ENCODE measurements at places on chromosomes 5 and 9.
A peak's percentile ranks its signal among the peaks of the same experiment; 100 is the strongest.

DNA sequence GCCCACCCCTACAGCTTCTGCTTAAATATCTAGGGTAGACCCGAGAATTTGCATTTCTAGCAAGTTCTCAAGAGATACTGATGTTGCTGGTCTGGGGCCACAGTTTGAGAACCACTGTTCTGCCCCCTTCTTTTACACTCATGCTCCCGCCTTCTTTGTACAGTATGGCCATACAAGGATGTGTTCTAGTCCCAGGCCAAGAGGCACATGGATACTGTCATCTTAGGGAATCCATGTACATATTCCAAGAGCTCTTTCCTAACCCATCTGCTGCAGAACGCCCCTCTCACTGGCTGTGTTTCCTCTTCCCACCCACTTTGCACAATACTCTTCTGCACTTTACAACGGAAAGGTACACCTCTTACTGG lies 44.4 kb downstream of the FGF18 start:
- DNase-seq: no peak

DNA sequence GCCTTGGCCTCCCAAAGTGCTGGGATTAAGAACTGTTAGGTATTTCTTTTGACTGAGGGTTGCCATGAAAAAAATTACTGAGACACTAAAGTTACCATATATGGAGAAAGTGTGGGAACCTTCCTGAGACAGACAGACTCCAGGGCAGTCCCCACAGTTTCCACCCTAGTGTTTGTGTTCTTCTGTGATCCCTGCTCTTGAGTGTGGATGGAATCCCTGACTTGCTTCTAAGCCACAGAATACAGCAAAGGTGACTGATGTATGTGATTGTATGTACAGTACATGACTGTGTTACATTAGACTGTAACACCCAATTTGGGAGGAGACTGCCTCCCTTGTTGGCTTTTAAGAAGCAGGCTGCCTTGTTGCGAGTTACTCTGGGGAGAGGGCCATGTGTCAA lies 24.7 kb upstream of the ADAM19 start:
- no peak for DNase-seq

DNA sequence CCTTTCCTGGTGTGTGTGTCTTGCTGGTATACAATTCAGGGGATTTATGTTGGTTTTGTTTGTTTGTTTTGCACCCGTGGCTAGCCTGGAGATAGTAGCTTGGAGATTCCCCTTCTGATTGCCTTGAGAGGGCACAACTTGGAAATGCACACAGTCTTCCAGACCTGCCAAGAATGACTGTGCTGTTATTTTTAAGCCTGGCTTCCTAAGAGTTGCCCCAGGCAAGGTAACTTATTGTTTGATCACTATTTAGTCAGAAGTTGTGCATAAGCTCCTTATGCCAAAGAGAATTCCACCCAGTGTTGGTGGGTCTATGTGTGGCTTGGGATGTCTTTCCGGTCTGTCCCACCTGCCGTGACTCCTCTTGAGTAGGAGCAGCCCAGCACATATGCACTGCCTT lies 421.9 kb upstream of the KCNN2 start:
- DNase-seq: no peak

- no peak for DNase-seq
These were observed 70.8 kb upstream of the RPS23 start for GRCh38 chr5:82348784-82349425.

GRCh38 chr5:139863855-139864558 lies 68.4 kb downstream of the PSD2 start:
- peak; percentile 14 for DNase-seq

DNA sequence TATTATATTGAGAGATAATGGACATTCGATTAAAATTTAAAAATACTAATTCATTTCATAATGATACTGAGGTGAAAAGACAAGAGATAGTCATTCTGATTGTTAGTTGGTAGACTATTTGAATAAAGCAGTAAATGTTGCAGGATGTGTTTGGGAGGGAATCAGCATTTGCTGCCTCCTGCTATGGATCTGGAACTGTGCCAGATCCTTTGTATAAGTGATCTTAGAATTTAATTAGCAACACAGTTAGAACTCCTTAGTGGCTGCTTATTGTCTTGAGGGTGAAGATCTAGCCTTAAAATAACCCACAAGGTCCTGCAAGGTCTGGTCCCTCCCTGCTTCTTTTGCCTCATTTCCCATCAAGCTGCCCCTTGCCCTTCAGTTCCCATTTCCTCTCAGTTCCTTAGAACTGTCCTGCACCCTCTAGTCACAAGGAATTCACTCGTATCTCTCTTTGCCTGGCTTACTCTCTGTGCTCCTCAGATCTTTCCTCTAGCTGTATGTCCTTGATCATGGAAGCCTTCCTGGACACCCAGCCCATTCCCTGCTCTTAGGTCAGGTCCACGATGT lies 12.5 kb downstream of the LECT2 start:
- no peak for DNase-seq

GRCh38 chr5:172065431-172066065 lies 59.1 kb upstream of the FBXW11 start:
- no peak for DNase-seq

GRCh38 chr5:153081385-153081784 lies 409.1 kb upstream of the GRIA1 start:
- peak; percentile 69 for DNase-seq

DNA sequence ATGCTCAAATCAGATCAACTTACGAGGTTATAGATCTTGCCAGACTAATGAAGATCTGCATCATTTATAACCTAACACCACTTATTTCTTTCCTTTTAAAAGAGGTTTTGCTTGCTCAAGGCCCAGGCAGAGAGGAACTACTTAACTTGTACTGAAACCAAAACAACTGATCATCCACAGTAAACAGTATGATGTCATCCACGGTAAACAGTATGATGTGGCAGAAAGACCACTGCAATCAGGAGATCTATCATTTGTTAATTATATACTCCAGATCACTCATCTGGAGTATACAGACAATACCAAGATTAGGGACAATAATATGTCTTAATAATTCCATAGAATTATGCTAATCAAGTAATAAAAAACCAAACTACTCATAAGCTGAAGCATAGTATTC lies 116.8 kb downstream of the ADAMTS6 start:
- peak; percentile 51 for DNase-seq
